Kasumi-1 (cell line): ENCODE measurements at places on chromosomes 5 and 9.

DNA sequence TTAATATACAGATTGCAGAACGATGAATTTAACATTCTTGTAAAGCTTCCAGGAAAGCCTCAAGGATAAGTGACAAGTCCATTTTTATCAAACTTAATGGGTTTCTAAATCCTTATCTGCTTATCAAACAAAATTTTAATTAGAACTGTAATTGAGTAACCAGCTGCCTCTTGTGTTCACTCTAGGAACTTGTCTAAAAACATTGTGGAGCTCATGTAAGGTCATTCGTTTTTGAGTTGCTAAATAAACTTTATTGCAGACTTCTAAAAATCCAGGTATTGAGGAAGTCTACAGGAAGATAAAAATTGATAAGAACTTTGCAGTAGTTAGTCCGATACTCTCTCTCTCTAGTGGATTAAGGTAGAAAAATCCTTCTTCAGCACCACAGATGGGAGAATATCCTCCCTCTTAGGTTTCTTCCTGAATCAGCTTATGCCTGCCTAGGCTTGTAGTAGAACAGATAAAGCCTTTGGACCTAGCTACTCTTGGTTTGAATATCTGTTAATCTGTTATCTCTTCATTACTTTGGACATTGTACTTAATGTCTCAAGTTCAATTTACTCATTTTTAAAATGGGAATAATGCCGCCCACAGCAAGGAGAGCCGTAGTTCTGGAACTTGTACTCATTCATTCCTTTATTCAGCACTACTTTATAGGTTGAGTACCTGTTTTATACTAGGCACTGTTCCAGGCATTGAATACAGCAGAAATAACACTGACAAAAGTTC lies 60.0 kb upstream of the DHFR start:
- no peak for DNase-seq

- DNase-seq = no peak
Measured at GRCh38 chr9:92047500-92047899, 67.7 kb downstream of the SPTLC1 start.

DNA sequence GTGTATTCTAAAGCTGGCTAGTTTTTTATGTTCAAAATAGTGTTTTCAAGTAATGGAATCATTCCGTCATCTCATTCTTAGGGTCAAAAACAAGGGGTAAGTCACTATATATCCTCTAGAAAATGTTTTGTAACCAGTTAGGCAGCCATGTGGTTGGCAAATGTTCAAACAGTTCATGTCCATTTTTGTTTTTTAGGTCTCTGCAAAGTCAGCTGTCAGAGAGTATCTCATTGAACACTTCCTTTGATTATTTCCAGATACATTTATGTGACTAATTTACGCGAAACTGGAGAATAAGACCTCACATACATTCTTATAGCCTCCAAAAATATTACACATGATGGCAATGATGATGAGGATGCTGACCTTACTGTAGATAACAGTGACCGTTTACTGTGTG lies 50.4 kb downstream of the TRIO start:
- no peak for DNase-seq

DNA sequence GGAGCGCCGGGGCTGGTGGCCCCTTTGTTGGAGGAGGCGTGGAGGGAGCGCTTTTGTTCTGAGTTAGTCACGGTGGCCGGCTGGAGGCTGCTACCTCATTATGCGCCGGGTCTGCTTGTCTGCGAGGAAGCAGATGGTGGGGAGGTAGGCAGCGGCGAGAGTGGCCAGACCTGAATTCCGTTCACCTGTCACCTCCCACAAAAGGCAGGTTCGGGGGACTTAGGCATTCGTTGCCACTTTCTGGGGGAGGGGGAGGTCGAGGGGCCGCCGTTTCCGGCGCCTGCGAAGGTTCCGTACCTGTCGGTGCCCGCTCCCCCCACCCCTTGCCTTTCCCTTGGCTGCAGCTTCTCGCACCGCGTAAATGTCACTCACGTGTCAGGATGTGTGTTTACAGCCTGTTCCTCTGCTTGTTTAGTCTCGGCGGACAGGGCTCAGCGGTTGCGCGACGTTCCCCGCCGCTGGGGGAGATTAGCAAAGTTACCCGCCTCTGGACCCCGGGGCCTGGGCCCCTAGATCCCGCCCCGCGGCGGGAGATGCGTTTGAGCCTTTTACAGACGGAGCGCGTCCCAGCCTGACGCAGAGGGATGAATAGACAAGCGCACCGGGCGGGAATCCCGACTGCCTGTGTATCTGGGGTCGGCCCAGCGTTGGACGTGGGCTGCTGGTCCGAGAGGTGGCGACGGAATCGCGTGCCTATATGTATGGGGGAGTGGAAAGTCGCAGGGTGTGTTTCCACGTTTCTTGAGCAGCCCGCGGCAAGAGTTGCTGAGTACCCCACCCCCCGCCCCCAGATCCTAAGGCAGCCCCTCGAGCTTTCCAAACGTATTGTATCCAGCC lies 2.7 kb upstream of the LHX2 start:
- no peak for DNase-seq

DNA sequence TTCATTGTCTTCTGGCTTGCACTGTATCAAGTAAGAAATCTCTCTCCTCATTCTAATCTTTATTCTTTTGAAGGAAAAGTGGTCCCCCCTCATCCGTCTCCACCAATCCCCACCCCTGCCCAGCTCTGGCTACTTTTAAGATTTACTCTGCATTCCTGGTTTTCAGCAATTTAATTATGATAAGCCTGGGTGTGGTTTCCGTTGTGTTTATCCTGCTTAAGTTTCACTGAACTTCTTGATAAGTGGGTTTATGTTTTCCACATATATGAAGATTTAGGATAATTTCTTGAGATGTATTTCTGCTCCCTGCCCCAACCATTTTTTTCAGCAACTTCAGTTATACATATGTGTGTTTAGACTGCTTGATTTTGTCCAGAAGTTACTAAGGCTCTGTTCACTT lies 46.5 kb downstream of the PTBP3 start:
- DNase-seq = no peak

GRCh38 chr9:83130541-83130940 lies 67.6 kb upstream of the RASEF start:
- DNase-seq = no peak

GRCh38 chr5:115363879-115364278 lies 67.4 kb upstream of the CCDC112 start:
- no peak for DNase-seq

GRCh38 chr9:88460587-88461332 lies 72.5 kb downstream of the SPIN1 start:
- DNase-seq = no peak

GRCh38 chr9:114278881-114279570 lies 43.9 kb upstream of the ORM1 start:
- no peak for DNase-seq

DNA sequence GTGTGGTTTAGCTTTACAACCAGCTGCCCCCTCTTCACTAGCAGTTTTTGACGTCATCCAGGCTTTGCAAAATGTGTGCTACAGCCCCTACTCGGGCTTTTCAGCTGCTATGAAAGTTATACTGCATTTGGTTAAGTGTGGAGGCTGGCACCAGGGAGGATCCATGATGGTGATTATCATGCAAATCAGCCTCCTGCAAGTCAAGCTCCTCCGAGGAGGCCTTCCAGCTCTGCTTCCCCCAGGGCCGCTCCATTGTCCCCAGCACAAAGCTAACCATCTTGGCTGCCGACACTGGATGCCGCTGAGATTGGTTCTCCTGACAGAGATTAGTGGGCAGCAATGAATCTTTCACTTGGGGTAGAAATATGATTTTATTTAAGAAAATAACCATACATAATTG lies 159.6 kb downstream of the NR2F1-AS1 start:
- DNase-seq = no peak

GRCh38 chr5:14330729-14331385 lies 187.7 kb downstream of the TRIO start:
- no peak for DNase-seq
